ENCODE measurements at places on chromosomes 3 and 15. TPM values are rescaled to one million over a fixed set of nuclear protein-coding genes. Genes with fewer than 3 reads are reported as not detected.

UQCC5 gene
- 2.4 TPM for total RNA-seq

GRCh38 chr3:123694366-123695087 is 109.7 kb upstream of the HACD2 start:
- DNase-seq, result no peak

DNA sequence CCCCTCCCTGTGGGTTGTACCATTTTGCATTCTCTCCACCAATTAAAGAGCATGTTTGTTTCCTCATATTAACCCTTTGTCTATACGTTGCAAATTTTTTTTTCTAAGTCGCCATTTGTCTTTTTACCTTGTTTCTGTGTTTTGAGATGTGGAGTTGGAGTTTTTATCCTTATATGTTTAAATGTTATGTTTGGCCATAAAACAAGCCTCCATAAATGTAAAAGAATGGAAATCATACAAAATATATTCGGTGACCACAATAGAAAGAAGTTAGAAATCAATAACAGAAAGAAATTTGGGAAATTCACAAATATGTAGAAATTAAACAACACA is 29.2 kb downstream of the LRRK1 start:
- DNase-seq, result no peak

GOLGA8O gene
- total RNA-seq, result 0.20 TPM

DPH6 gene
- 13.6 TPM for total RNA-seq

DNA sequence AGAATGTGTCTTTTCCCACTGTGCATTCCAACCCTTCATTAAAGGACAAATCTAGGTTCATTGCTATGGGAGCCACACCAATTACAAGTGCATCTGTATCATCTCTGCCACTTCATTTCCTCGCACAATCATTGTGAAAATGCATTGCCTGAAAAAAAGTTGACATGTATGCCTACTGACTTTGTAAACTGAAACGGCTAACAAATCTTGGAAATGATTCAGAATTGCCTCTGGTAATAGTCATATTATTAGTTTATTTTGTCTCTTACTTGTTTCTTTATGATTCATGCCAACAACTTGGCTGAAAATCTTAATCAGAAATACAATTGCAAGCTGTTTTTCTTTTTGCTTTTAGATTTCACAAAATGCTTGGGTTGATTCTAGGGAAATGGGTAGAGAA is 497.1 kb downstream of the ZIC1 start:
- DNase-seq, result peak; percentile 54

- DNase-seq, result no peak
Observed at GRCh38 chr15:74141591-74141990, 11.2 kb downstream of the ISLR2 start.

- DNase-seq, result no peak
Observed at GRCh38 chr3:38382506-38383080, 36.0 kb downstream of the XYLB start.

- no peak for DNase-seq
Observed at GRCh38 chr3:80675790-80676189, 908.0 kb upstream of the ROBO1 start.

ANAPC13 gene
- total RNA-seq, result 162 TPM

All from renal cortical epithelial cell (primary cell).